ENCODE measurements at places on chromosomes 2 and 18.

DNA sequence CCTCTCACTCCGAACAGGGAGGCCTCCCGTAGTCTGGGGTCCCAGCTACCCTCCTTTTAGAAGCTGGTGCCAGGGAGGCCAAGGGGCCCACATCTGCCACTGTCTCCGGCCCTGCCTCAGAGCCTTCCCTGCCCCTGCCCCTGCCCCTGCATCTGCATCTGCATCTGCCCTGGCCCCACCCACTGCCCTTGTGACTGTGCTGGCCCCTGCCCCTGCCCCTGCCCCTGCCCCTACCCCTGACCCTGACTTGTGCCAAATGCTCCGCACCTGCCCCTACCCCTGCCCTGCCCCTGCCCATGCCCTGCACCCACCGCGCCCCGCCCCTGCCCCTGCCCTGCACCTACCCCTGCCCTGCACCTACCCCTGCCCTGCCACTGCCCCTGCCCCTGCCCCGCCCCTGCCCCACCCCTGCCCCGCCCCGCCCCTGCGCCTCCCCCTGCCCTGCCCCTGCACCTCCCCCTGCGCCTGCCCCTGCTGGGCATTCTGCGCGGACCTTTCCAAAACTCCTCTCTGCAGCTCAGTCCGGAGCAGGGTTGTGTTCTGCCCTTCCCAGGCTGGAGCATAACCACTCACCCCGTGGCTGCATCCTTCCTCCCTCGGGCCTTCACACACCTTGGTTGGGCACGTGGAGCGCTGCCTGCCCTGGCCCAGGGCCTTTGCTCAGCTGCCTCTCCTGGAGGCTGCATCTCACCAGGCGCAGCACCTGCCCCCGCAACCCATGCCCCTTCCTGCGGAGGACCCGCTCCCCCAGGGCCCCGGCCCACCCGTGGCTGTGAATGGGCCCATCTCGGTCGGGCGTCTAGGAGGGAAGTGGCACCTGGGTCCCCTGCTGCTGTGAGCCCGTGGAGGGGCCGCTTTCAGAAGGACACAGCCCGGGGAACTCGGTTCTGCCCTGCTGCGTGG lies 5.4 kb downstream of the SNTG2 start:
- no peak for DNase-seq

DNA sequence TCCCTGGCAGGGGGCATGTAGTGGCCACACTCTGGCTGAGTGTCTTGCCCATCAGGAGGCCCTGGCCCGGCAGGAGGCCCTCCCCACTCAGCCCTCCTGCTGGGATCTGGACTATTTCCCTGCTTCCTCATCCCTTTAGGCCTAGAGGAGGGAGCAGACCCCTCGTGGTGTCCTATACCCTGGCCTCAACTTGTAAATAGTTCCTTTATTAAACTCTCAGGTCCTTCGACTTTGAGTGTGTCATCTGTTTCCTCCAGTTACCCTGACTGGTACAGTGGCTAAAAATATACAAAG lies 166.7 kb upstream of the GLI2 start:
- DNase-seq, result no peak

GRCh38 chr18:48813321-48813720 lies 137.4 kb downstream of the SMAD7 start:
- DNase-seq, result no peak

GRCh38 chr18:1246827-1247226 lies 342.2 kb downstream of the ADCYAP1 start:
- DNase-seq, result no peak

DNA sequence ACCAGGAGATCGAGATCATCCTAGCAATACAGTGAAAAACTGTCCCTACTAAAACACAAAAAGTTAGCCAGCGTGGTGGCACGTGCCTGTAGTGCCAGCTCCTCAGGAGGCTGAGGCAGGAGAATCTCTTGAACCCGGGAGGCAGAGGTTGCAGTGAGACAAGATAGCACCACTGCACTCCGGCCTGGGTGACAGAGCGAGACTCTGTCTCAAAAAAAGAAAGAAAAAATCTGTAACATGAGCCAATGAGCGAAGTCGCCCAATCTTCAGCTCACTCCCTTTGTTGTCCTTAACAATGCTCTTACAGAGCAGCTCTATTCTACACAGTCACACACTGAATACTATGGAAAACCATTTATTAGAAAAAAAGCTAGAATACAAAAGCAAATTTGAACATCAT lies 22.0 kb downstream of the FAM98A start:
- DNase-seq, result no peak

DNA sequence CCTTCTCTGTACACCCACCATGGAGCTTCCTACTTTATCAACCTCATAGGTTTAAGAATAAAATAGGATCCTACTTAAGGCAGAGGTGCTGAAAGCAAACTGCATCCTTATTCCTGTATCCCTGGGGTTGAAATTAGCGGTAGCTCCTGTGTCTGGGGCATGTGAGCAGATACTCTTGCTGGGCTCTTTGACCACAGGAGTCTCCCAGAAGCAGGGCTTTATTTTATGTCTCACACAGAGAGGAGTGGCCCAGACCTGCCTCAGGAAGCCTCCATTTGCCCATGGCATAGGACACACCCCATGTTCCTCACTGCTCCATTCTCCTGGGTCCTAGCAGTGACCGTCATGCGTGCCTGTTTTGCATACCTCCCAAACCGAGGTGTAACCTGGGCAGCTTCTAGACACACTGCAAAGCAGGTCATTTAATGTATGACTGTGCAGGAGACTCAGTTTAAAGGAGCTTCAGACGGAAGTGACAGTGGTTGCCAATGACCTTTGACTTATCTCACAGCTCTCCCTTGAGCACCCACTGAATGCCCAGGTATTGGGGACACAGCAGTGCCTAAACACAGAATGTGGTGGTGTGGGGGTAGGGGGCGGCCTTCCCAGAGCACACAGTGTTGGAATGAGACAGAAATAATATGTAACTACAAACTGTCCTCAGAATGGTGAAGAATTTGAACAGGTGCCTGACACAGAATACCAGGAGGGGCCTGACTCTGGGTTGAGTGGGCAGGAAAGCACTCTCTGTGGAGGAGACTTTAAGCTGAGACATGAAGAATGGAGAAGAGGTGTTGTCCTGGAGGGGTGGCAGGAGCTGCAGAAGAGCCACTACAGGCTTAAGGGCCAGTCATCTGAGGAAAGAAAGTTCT lies 3.7 kb downstream of the TMEM37 start:
- no peak for DNase-seq

DNA sequence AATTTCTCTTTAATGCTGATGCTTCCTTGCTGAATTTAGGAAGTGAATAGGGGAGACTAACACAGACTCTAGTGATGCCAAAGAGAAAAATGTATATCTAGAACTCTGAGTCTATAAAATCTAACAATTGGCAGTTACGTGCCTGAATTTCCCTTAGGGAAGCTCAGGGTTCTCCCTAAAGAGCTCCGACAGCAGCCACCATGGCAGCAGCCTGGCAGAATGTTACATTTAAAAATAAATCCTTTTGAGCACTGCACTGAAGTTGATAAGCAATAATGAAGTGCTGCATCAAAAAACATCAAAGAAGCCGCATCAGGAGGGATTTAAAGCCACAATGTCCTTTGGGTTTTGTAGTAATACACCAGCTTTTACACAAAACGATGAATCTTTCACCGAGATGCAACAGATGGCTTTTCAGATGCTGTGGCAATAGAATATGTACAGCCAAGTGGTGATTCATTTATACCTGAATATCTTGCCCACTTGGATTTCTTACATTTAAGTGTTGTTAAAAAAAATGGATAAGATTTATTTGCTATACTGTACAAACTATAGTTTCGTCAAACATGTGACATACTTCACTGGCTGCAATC lies 291.2 kb upstream of the SESTD1 start:
- no peak for DNase-seq

- DNase-seq, result no peak
Observed at GRCh38 chr2:24508878-24509277, 17.8 kb downstream of the NCOA1 start.

GRCh38 chr2:78082555-78082954 lies 560.4 kb upstream of the LRRTM4 start:
- no peak for DNase-seq
